NCI-H1092 treated with DMSO at 0.1 percent for 48 hours (cell line): ENCODE measurements at places on chromosomes 2 and 18.

DNA sequence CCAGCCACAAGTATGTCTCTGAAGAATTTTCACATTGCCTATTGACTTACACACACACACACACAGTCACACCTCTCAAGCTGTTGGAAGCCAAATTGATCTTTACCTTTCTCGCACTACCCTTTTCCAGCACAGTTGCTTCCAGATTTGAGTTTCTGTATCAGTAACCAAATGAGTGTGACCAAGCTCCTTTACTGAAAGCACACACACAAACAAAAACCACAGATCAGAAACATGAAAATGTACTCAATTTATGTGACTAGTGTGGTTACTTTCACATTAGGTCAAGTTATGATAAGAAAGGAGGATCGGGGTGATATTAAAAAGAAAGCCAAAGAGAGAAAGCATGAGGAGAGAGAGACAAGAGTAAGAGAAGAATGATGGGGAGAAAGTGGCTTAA is 993.9 kb upstream of the POU3F3 start:
- no peak for DNase-seq

DNA sequence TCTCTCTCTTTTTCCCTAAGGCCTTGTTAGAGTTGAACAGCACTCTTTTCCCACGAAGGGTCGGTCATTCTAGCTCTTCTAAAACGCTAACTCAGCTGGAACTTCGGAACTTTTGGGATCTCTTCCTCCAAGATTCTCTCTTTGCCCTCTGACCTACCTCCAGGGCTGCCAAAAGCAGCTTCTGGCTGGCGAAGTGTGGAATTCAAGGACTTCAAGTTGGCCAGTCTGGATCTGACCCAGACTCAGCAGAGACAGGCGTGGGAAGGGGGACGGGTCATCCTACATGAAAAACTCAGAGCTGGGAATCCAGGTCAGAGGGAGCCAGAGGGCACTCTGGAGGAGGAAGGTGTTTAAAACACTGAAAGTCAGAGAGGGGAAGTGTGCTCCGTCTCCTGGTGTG is 305.5 kb upstream of the HDAC4 start:
- DNase-seq = no peak

GRCh38 chr18:8962192-8962779 is 140.2 kb upstream of the NDUFV2 start:
- DNase-seq = no peak

DNA sequence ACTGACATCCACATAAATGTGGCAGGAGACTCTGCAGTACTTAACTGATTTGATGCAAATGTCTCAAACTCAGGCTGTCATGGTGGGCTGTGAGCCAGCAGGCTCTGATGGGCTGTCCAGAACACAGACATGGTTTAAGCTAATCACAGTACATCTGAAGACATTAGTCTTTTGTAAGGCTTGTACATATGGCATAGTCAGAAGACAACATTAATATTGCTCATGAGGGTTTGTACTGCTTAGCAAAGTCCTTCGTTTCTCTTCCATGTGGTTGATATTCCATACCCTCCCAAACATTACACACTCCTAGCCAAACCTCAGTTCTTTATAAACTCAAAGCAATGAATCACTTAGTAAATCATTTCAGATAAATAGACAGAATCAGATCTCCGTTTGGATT is 330.6 kb downstream of the RND3 start:
- DNase-seq = no peak

- no peak for DNase-seq
Measured at GRCh38 chr2:240818293-240819125, 1.5 kb downstream of the KIF1A start.

GRCh38 chr2:1986598-1986997 is 242.3 kb upstream of the PXDN start:
- no peak for DNase-seq

DNA sequence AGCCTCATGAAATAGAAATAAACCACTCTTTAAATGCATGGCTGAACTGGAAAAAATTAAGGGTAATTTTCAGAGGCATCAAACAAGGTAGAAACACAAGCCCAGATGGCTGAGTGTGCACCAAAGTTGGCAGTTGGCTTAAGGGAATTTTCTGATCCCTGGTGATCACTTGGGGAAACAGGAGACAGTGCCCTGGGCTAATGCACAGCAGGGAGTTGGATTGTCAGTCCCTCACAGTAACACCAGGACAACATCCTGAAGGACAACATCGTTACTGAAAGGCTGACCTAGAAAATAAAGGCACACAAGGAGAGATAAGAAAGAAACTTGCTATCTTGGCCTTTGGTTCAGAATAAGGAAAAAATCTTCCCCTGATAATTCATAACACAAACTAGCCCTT is 417.0 kb downstream of the SLC4A3 start:
- DNase-seq = no peak

DNA sequence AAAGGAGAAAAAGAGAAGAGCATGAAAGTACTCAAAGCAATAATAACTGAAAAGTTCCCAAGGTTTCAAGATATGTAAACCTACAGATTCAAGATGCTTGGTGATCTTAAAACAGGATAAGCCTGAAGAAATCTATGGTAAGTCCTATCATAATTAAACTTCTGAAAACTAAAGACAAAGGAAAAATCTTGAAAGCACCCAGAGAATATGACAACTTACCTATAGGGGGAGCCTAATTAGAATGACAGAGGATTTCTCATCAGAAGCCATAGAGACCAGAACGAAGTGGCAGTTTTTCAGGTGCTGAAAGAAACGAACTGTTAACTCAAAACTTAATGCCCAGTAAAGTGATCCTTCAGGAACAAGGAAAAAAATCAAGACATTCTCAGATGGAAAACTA is 59.7 kb downstream of the XDH start:
- DNase-seq = no peak

- DNase-seq = no peak
Measured at GRCh38 chr2:219648963-219649362, 21.5 kb downstream of the SLC4A3 start.

GRCh38 chr2:3265981-3266924 is 111.4 kb downstream of the EIPR1 start:
- no peak for DNase-seq

DNA sequence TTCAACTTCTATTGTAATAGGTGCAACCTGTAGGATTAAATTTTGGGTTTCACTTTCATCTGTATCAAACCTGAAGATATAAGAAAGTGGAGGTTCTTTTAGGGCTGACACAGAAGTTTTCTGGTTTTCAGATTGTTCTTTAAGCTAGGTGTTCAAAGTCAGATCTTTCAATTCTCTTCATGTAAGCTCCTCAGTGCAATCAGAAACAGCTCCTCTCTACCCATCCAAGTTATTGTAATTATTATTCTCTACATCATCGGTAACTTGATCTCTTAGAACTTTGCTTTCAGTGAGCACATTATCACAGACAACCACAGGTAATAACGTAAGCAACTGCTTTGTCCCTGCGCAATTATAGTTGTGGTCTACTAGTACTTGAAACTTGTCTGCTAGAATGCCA is 179.4 kb downstream of the MYCN start:
- DNase-seq = no peak

- DNase-seq = no peak
Measured at GRCh38 chr2:147232225-147232669, 612.6 kb upstream of the ACVR2A start.

- DNase-seq = no peak
Measured at GRCh38 chr2:62661263-62661635, 44.3 kb upstream of the EHBP1 start.

DNA sequence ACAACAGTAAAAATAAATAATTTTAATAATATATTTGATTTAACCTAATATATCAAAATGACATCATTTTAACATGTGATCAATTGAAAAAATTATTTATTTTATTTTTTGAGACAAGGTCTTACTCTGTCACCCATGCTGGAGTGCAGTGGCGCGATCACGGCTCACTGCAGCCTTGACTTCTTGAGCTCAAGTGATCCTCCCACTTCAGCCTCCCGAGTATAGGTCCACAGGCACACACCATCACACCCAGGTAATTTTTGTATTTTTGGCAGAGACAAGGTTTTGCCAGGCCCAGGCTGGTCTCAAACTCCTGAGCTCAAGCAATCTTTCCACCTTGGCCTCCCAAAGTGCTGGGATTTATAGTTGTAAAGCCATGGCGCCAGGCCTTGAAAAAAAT is 126.7 kb upstream of the COPS8 start:
- no peak for DNase-seq

DNA sequence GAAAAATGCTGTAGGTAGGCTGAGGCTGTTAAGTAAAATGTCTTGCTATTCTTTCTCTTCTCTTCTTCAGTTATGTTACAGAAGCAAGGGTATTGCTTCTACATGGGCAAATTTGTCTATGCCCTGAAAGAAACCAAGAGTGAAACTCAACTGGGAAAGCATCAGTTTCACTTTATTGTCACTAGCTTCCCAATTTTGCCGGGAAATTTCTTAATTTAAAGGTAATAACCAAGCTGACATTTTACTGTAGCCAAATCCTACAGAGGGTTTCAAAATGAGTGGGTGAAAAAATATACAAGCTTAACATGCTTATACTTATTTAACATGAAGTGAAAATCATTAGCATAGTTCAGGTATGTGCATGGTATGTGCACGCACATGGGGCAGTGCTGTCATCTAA is 3.2 kb downstream of the TANK start:
- DNase-seq = no peak

GRCh38 chr2:229489016-229489415 is 217.9 kb upstream of the PID1 start:
- no peak for DNase-seq

- DNase-seq = no peak
Measured at GRCh38 chr2:65314801-65315441, 87.3 kb downstream of the ACTR2 start.

DNA sequence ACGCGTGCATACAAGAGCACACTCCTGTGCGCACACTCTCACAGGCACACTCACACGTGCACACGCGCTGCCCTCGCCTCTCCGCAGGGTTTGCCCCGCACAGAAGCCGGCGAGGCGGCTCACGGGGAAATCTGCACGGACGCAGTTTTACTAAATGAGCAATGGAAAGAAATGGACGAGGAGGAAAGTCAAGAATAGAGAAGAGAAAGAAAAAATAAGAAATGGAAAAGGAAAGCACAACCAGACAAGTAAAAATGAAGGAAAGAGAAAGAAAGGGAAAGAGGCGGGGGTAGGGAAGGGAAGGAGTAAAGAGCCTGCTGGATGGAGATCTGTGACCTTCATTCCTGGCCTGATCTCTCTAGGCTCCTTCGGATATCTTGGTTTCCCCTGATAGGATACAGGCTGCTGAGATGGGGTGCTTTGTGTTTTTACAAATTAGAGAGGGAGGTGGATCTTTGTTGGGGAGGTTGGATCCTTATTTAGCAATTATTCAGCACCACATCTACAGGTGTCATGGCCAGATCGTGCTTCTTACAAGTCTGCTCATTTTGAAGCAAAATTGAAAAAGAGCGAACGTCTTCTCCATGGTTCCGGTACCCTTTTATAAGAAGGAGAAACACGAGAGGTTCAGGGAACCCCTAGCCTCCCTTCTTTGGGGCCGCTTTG is 693 bp upstream of the LRP2 start:
- no peak for DNase-seq

GRCh38 chr2:16738361-16739225 is 73.0 kb upstream of the CYRIA start:
- no peak for DNase-seq

DNA sequence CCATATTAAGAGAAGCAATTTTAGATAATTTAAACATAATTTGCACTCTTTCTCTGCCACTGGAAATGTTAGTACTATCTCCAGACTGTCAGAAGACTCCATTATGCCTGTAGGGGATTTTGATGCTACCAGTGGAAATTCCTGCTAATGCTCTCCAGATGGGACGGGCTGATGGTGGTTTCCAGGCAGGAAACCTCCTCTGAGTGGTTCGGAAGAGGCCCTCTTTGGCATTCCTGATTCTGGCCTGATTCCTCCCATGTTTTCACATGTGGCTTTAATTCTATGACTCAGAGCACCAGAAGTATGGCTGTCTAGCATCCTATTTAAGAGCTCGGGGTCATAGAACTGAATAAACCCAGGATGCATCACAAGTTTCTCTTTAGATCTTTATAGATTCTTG is 70.9 kb upstream of the ST6GAL2 start:
- DNase-seq = no peak

DNA sequence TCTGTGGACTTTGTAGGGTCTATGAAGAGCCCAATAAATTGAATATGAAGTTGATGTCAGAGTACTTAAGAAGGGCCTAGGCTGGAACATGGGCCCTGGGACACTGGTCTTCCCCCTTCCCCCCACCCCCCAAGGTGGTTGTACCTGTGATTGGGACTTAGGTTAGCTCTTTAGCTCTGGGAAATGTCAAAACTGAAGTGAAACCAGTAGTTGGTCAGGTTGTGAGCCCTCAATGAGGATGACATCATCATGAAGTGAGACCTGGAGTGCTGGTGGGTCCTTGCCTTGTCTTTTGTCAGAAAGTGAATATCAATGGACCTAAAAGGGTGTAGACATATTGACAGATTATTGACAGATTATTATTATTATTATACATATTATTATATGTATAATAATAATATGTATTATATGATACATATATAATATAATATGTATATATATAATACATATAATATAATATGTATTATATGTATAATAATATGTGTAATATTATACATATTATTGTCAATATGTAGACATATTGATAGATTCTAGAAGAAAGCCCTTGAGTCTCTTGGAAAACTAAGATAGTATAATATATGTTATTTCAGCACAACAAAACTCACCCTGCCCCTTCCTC is 5.4 kb downstream of the MARS2 start:
- DNase-seq = no peak

- DNase-seq = no peak
Measured at GRCh38 chr2:237711458-237712150, 84.2 kb downstream of the LRRFIP1 start.

DNA sequence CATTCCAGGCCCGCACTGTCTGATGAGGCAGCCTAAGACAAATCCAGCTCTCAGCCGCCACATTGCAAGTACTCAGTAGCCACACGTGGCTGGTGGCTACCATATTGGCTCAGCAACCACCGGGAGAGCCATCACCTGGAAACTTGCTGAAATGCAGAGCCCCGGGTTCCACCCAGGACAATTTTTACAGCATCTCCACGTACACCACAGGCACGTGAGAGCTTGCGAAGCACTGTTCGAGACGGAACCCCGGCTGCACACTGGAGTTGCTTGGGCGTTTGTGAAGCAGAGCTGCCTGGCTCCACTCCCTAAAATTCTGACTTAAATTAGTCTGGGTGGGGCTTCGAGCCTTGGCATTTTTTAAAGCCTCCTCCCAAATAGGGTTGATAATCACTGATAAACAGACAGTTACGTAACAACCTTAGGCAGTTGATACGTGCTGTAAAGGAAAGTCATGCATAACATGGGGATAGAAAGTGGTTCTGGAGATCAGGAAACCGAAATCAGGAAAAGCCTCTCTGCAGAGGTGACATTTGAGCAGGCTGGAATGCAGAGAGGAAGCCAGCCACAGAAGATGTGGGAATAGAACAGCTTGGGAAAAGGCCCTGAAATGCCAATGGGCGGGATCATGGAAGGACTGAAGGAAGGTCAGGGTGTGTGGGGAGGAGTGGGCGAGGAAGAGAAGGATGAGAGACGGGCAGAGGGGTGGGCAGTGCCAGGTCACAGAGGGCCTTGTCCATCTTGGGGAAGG is 6.2 kb downstream of the ASAP2 start:
- no peak for DNase-seq

- no peak for DNase-seq
Measured at GRCh38 chr2:36541891-36542595, 55.9 kb downstream of the FEZ2 start.

- DNase-seq = no peak
Measured at GRCh38 chr2:232492963-232493700, 5.5 kb upstream of the ECEL1 start.
